ENCODE measurements at places on chromosomes 5 and 9.

- DNase-seq = no peak
These were observed 5.5 kb downstream of the ARRDC1 start for GRCh38 chr9:137610944-137611343.

DNA sequence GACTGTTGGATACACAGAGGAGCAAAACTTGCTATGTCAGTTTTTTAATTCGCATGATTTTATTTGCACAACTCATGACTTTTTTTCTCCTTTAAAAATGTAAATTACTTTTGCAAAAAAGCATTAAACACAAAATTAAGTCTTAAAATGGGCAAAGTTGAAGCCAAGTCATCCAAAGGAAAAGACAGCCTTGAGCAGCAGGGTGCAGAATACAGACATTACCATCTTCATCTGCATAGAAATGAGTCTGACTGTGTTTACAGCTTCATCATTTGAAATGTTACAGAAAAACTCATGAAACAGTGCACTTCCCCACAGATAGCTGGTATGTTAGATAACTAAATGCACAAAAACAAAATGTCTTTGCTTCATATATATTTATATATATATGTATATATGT is 101.4 kb downstream of the TSSK1B start:
- DNase-seq = no peak

- DNase-seq = no peak
These were observed 156.1 kb upstream of the DAB2 start for GRCh38 chr5:39580702-39581453.

DNA sequence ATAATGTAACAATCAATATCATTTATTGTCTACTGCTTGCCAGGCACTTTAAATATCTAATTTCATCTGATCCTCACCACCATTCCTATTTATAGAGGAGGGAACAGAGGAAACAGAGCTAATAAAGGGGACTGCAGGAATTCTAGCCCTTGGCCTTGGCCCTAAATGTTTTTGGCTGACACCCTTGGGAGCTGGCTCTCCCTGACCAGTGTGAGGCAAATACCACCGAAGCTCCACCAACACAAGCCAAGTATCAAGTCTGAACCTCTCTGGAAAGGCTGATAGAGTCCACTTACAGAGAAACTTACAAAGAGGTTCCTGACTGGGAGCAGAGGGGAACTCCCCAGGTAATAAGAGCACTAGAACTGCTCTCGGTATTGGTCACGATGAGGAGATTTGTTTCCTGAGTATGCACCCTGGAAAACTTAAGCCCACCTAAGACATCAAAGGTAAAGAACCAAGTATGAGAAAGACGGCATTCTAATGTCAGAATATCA is 243.1 kb upstream of the PANK3 start:
- no peak for DNase-seq

DNA sequence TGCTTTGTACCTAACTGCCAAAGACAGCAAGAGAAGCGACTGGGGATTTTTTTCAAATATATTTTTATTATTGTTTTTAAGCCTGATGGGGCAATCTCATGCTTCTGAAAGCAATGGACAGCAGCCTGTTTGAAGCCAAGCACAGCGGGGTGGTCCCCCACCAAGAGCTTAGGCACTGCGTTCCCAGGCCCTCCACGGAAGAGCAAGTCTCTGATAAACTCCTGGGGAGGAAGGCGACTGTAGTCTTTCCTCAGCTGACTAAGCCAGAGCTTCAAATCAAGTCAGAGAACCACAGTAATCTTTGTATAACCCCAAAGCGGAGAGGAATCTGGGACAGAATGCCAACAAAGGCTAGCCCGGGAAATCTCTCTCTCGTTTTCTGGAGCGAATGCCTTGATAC is 54.4 kb downstream of the ARSB start:
- DNase-seq = no peak

DNA sequence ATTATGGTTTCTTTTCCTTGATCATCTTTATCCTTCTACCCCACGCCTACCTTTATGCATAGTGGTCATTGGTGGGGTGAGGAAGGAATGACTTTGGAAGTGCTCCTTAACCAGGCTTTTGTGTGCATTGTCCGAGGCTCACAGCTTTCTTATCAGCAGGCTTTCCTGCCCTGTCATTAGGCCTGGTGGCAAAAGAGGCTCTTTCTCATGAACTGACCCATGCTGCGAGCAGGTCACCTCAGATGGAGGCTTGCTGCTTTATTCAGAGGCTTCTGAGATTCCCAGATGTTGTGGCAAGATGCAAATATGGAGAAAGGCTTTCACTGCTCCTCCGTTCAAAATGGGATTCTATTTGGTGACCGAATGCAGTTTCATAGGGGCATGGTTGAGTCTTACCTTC is 57.4 kb upstream of the DMRTA1 start:
- no peak for DNase-seq

DNA sequence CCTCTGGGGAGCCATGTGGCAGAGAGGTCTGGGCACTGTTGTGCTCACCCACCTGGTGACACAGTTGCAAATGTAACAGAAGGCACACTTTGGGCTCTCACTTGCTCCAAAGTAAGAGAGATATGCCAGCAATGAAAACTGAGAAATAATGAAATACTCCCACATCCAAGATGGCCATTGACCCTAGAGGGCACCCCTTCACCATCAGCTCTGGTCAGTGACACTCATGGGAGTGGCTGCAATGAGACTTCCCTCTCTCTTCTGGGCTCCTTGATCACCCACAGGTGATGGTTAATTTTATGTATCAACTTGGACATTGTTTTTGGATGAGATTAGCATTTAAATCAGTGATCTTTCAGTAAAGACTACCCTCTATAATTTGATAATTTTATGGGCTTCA is 248.4 kb downstream of the CDH12 start:
- no peak for DNase-seq

DNA sequence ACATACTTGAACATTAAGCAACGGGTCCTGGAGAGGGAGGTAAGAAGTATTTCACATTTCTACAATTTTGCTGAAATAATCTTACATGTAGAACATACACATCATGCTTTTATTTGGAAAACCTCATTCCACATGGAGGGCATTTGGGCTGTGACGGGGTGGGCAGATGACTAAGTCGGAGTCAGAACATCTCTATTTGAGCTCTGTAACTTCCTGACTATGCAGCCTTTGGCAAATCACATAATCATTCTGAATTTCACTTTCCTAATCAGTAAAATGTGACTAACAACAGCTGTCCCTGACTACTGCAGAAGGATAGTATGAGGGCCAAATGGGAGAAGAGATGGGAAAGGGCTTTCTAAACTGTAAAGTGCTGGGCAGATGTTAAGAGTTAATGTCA is 17.1 kb upstream of the IL6ST start:
- no peak for DNase-seq
